ENCODE measurements at places on chromosomes 16 and 17.

GRCh38 chr16:72372087-72373045 is 200.4 kb upstream of the PMFBP1 start:
- no peak for DNase-seq

DNA sequence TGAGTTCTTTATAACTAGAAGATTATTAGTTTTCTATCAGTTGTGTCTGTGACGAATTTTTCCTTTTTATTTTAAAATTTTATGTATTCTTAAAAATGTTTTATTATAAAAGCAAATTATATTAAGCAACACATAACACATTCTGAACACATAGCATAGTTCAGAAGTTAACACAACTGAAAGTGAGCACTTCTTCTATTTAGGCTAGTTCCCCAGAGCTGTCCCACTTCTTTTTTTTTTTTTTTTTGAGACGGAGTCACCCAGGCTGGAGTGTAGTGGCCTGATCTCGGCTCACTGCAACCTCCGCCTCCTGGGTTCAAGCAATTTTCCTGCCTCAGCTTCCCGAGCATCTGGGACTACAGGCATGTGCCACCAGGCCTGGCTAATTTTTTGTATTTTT is 37.7 kb upstream of the ALDH3A2 start:
- no peak for DNase-seq

GRCh38 chr16:7177875-7178274 is 154.8 kb upstream of the RBFOX1 start:
- DNase-seq: no peak

GRCh38 chr16:77223184-77223583 is 24.0 kb downstream of the SYCE1L start:
- DNase-seq: no peak

DNA sequence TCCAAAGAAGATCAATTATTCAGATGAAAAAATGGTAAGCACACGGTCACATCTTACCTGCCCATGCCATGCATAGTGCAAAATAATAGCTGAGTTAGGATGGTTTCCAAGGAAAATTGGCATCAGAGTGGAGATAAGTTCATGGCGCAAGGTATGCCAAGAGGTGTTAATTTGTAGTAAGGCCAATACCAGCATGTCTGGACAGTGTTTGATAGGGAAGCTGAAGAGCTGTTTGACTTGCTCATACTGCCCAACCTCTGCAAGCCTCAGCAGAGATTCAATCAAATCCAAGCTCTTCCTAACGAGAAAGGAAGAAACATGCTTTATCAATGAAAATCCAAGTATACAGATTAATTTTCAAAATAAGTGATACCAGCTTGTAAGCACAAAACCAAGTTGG is 51.0 kb downstream of the CNOT1 start:
- DNase-seq: no peak

GRCh38 chr17:77235370-77235941 is 94.7 kb downstream of the SEC14L1 start:
- no peak for DNase-seq

DNA sequence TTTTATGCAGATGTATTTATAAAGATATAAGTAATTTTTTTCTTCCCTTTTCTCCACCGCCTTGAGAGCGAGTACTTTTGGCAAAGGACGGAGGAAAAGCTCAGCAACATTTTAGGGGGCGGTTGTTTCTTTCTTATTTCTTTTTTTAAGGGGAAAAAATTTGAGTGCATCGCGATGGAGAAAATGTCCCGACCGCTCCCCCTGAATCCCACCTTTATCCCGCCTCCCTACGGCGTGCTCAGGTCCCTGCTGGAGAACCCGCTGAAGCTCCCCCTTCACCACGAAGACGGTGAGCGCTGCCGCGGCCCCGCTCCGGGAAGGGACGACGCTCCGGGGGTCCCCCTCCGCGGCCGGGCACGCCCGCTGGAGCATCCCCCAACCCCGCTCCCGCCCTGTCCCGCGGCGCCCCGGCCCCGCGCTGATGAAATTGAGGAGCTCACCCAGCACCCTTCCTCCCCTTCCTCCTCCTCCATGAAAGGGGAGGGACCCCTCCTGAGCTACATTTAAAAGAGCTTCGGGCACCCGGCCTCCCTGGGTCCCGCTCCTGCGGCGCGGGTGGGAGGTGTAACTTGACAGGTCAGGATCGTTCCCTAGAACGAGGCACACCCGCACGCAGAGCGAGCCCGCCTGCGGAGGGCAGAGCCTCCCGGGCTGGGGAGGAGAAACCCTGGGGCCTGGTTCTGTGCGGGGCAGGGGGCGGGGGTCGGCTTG is 706 bp downstream of the HLF start:
- peak; percentile 5 for DNase-seq

GRCh38 chr17:57949649-57950048 is 5.6 kb downstream of the CUEDC1 start:
- DNase-seq: no peak

DNA sequence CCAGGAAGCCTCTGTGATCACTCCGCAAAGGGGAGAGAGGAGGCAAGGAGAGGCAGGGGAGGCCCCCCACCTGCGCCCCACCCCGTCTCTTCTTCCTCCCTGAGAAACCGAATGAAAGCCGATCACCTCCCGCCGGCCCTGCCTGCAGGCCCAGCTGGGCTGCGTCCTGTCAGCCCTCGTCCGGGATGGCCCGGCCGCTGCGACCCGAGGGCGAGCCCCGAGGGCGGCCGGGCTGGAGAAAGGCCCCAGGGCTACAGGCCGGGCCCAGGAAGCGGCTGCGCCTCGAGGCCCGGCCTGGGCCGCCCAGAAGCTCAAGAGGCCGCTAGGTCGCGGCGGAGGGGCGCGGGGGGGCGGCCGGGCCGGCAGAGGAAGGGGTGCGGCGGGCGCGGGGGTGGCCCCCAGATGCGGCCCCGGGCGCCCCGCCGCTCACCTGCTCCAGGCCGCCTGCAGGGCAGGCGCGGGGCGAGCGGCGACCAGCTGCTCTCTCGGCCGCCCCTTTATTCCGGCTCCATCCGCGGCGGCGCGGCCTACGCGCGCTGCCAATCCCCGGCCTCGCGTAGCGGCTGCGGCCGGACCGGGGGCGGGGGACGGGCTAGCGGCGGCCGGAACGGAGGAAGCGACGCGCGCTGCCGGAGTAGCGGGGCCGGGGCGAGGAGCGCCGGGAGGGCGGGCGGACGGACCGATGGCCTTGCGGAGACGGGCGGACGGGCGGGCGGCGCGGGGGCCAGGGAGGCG is at the start of gene ZNF319:
TSS of gene ZNF319 (minus strand) at position 702 of the 735 bp plus-strand sequence. CDS start 2,407 bp downstream, outside the sequence.
- no peak for DNase-seq

DNA sequence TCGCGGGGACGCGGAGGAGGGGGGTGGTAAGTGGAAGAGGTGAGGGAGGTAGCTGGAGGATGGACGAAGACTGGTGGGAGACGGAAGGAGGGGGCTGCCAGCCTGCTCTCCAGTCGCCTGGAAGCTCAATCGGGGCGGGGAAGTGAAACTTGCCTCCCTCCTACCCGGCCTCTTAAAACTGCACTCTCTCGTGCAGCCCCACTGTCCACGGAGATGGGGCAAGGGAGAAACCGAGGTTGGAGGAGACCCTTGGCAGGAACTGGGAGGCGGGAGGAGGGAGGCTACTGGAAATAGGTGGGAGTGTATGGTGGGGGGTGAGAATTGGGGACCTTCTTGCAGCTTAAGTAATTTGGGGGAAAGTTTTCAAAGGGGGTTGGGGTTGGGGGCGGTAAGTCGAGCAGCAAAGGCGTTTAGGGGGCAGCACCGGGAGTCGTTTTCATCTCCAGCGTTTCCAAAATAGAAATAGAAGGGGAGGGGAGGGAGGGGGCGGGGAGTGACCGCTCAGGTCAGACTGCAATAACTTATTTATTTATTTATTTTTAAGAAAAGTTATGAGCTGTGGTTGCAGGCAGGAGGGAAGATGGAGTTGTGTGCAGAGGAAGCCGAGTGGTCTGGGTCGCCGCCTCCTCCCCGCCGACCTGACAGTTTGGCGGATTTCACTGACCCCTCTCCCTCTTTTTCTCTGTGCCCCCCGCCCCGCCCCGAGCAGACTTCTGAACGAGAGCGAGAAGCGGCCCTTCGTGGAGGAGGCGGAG is 1.4 kb downstream of the SOX9 start:
- DNase-seq: no peak

DNA sequence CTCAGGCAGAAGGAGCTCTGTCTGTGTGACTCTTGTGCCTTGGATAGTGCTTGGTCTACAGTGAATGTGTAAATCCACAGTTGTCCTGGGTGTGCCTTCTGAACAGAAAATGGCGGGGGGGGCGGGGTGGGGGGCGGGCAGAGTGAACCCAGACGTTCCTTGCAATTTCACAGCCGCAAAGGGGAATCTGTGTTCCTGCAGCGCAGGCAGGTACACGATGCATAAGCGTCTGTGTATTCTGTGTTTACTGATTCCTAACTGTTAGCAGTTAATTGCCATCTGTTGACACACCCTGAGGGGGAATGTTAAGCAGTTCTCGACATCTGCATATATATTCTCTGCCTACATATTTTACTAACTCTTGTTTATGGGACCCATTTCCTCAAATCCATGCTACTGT is 123.5 kb upstream of the ZFHX3 start:
- DNase-seq: no peak

- DNase-seq: no peak
Observed at GRCh38 chr16:62939687-62940086, 903.4 kb upstream of the CDH8 start.

- DNase-seq: no peak
Observed at GRCh38 chr17:31431852-31432658, 40.6 kb downstream of the RAB11FIP4 start.

DNA sequence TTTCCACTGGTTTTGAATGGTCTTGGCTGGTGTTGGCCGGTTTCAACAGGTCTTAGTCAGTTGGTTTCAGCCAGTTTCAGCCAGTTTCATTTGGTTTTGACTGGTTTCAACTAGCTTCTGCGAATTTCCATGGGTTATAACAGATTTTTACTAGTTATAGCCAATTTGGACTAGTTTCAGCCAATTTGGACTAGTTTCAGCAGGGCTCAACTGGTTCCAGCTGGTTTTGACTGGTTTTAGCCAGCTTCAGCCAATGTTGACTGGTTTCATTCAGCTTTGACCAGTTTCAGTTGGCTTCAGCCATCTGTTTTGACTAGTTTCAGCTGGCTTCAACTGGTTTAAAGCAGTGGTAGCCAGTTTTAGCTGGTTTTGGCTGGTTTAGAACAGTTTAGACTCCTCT is 432.6 kb downstream of the UTP18 start:
- DNase-seq: no peak

DNA sequence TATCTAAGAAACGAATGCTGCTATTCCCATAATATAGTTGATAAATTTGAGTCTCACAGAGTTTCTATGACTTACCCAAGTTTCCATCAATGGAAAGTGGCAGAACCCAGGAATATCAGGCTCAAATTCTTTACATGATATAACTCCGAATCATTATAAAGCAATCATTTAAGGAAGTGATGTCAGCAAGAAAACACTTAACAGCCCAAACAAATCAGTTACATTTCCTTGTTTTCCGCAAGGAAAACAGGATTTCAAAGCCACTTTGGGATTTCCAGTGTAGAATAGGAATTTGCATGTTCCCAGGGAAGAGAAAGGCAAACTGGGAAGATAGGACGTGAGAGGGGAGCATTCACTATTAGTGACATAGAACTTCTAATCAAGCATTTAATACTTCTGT is 311.4 kb upstream of the GOT2 start:
- no peak for DNase-seq

DNA sequence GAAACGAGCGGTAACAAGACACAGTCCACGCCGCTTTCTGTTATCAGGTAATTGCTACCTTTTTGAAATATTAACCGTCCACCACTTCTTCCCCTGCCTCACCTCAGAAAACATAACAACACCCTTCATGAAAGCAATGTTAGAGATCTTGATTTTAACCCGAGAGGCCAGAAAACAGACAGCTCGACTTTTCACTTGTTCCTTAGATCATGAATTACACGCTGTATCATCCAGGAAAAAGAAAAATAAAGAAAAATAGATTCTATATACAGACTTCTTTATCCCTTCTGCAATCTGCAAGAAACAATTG is 957.1 kb upstream of the SOX9 start:
- no peak for DNase-seq

DNA sequence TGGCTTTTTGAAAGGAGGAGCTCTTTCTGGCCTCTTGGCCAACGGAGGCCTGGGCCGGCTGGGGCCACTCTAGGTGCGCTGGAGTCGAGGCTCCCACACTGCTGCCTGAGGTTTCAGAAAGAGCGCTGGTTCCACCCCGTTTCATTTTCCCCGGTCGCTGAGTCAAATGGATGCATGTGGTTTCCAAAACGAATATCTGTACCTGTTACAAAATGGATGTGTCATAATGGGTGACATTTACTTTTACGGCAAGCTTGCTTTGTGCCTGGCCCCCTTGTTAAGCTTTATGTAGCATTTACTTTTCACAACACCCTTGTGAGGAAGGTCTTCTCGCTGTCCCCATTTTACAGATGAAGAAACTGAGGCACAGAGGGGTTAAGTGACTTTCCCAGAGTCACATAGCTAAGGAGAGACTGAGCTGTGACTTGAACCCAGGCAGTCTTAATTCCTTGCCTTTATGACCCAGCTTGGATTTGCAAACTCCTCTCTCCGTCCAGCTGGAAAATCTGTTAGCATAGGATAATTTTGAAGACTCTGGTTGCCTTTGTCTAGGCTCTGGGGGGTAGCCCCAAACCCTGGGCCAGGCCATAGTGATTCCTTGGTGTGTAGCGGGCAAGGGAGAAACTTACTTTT is 10.6 kb downstream of the KSR1 start:
- DNase-seq: peak; percentile 54

DNA sequence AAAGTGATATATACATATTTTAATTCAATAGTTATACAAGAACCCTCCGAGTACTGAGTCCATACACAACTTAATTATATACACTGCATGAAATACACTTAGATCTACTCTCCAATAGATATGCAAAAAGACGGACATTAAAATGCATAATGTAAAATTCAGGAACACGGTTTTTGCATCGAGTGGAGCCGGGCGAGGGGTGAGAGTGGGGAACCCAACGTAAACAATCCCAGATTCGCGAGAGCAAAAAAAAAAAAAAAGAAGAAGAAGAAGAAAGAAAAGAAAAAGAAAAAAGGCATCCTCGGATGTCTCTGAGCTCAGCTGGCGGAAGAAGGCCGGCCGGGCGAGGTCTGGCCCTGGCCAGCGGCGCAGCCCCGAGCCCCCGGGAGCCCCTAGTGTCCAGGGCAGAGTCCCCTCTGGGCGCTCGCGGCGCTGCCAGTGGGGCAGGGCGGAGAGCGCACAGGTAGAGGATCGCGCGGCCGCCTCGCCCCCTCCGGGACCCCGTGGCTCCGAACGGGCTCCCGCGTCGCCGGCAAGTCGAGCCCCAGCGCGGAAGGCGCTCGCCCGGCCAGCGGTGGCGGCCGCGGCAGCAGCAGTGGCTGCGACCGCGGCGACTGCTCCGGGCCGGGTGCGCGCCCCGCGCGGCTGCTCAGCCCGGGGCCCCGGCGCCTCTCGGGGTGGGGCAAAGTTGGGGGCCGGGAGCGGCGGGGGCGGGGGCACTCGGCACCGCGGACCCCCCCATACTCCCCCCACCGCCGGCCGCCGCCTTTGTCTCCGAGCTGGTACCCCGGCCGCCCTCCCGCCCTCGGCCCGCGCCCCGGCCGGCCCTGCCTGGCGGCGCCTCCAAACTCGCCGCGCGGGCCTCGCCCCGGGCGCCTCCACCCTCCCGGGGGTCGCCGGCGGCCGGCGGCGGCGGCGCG is 9.6 kb upstream of the ZFHX3 start:
- no peak for DNase-seq
